ENCODE measurements at places on chromosomes 11 and 22.

DNA sequence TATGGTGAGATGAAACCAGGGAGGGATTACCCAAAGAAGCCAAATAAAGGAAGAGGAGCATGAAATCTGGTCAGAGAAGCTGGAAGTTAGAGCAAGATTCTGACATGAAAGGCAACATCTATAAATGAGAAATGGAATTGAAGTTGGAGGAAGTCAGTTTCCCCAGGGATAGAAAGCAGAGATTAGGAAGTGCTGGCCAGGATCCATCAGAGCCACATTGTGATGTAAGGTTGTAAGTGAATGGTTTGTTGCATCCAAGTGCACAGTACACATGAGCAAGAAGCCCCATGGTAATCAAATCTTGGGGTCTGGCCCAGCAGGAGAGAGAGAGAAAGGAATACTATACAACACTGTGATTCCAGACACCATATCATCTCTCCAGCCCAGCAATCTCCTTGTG is 6.6 kb upstream of the NLRP10 start:
- no peak for DNase-seq

DNA sequence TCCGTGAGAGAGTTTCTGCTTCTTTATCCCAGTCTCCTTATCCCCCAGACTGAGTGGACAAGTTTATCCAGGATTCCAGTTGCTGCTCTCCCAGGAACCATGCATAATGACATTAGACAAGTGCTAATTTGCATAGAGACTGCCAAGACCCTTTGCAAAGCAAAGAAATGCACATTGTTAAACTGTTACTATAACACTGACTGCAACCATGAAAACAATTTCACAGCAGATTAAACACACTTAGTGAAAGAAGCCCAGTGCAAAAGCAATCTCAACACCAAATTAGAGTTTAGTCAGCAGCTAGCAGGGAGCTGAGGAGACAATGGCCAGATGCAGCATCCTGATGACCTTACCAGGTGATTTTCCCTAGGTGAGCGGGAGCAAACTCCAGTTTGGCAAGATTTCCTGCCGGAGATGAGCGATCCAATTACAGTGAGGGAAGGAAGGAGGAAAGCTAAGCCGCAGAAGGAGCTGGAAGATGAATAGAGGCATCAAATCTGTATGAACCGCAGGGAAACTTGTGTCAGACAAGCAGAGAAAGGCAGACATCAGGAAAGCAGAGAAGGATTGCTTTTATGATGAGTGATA is 273.8 kb upstream of the B3GAT1 start:
- DNase-seq, result no peak

- DNase-seq, result no peak
Observed at GRCh38 chr11:26186389-26186788, 145.5 kb upstream of the ANO3 start.

- peak; percentile 20 for DNase-seq
Observed at GRCh38 chr11:3684819-3685172, 13.6 kb upstream of the CHRNA10 start.

DNA sequence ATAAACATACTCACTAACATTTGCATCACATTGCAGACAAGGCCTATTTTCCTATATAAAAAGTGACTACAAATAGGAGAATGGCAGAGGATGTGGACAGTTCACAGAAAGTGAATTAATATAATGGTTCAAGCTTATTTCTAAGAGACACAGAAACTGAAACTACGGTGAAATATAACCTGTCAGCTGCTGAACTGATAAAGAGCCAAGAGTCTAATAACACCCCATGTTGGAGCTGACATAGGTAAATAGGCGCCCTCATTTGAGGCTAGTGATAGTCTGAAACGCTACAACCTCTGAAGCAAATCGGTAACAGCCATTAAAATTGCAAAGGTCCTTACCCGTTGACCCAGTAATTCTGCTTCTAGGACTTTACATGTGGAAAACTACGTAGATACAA is 14.0 kb downstream of the AP1B1 start:
- no peak for DNase-seq

DNA sequence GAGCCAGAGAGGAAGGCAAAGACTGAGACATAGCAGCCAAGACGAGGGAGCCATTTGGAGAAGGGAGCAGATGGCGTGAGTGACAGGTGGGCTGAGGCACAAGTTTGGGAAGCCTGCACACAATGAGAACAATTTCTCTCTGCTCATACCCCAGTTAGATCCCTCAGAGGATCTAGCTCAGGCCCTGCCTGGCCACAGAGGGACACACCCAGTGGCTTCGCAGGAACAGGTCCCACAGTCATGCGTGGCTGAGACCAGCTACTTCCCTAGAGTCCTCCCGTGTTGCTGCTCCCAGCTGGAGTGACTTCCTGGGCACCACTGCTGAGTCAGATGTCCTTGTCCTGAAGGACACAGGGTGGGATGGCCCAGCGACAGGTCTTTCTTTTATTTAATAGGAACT is 33.4 kb upstream of the LYVE1 start:
- DNase-seq, result no peak

DNA sequence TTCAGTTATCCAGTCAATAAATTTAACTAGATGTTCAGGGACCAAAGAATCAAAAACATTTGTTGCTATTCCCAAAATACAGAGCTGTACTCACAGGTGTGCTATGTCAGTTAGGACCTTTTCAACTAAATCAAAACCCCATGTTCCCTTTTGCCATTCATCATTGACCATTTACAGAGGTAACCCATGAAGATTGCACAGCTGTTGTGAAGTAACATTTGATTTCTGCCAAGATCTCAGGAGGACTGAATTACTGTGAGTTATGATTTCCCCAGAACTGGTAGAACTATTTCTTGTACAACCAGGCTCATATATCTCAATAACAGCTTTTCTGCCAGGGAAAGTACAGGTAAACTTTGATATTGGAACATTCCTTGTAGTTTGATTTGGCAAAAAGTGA is 131.1 kb upstream of the FIBIN start:
- DNase-seq, result no peak

DNA sequence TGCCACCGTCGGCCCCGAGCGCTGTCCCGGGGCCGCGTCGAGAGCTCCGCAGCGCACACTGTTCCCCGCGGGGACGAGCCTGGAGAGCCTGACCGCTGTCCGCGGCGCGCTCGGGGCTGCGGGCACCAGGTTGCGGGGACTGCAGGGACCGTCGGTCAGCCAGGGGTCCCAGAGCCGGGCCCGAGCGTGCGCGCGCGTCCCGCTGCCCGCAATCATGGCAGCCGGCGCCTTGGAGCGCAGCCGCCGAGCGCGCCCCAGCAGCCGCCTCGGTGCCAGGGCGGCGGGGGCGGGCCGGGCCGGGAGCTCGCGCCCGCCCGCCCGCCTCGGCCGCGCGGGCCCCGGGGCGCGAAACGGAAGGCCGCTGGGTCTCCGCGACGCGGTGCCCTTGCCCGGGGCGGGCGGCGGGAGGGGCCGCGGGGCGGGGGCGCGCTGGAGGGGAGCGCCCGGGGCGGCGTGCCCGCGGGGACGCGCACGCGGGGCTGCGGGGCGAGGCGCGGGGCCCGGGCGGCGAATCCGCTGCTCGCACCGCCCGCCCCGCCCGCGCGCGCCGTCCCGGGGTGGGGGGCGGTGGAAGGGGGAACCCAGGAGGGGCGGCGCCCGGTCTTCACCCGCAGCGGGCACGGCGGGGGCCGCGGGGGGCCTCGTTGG is 79.4 kb upstream of the PPARA start:
- peak; percentile 55 for DNase-seq

DNA sequence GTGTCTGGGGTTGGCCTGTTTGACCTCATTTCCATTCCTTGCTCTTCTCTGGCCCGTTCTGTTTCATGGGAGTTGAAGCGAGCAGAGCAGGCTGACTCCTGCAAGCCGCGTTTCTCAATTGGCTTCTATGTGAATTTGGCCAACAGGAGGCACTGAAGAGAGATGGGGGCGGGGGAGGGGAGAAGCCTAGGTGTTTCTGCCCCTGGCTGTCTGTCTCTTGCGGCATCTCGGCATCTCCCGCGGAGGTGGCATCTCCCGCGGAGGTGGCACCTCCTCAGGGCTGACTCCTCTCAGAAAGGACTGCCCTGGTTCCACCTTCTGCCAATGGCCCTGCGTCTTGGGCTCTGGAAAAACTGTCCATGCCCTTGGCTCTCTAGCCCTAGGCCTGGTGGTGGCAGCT is 125.6 kb upstream of the CSNK2A3 start:
- no peak for DNase-seq

DNA sequence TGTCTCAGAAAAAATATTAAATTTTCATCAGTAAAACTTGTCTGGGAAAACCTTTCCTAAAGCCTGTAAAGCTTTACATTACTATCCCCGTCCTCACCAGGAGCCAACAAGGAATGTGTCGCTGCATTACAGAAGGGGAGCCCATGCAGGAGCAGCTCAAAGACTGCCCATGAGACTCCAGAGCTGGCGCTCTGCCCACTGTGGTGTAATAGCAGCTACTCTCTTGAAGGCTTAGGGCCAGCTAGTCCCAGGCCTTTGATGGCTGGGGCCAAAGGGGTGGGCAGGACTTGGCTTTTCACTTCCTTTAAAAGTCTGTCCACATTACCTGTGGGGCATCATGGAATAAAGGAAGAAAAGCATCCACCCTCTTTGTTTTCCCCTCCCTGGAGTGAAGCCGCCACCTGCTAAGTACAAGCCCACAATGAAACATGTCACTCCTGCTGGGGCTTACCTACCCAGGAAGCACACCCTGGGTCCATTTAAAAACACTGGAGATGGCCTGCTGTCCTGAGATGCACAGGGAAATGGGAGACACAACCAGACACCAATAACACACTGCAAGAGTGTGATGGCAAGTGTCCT is 150.7 kb downstream of the ADAMTS15 start:
- peak; percentile 53 for DNase-seq

DNA sequence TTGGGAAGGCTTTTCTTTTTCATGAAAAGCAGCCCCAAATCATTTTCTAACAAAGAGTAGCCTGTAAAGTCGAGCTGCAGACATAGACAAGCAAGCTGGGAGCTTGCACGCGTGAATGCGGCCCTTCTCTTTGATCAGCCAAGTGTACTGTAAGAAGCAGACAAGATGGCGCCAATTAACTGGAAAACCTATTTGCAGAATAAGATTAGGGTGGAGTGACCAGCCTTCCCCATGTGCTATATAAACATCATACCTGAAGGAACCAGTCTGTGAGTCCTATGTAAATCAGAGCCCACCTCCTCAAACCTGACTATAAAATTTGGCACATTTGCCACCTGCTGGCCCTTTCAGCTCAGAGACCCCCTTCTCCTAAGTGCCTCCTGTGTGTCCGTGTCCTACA is 982.7 kb downstream of the OPCML start:
- no peak for DNase-seq

DNA sequence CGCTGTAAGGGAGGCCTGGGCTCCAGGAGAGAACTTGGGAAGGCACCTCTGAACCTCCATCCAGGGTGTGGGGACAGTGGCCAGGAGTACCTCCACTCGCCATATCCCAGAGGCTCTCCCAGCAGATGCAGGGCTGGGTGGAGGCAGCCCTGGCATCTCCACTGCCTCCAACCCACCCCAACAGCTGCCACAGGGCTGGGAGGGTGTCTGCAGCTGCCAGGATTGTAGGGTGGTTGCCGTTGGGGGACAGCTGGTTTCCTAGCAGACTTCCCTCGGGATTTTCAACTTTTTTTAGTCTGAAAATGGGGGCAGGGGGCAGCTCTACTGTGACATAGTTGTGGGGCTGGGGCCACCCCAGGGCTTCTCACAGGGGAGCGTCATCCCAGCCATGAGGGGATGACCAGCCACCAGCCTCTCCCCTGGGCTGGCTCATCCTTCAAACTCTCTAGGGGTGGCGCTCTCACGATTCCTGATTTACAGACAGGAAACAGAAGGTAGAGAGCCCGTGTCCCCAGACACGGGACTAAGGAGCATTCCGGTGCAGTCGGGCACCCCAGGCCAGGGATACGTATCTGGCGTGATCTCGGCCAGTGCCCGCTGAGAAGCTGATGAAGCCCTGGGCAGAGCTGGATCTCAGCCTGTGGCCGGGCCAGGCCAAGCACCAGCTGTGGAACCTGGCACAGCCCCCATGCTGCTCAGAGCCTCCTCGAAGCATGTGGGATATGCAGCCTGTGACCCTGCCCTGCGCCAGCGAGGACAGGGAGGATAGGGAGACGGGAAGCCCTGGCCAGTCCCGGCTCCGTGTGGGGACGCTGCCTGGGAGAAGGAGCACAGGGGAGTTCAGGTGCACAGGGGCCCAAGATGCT is 9.9 kb downstream of the PRR5 start:
- no peak for DNase-seq

DNA sequence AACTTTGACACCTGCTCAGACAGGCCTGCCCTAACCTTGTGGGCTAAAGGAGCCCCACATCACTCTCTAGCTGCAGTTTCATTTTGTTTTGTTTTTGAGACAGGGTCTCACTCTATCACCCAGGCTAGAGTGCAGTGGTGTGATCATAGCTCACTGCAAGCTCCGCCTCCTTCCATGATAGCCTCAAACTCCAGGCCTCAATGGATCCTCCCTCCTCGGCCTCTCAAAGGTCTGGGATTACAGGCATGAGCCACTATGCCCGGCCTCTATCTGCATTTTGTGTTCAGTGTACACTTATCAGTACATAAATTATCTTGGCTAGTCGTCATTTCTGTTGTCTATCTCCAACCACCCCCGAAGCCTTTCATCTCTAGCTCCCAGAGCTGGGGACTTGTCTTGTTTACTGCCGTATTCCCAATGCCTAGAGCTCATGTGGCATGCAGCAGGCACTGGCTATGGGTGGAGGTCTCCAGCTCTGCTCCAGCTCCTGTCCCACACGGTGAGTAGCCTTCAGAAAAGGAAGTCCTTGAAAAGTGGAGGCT is 22.1 kb upstream of the PEX26 start:
- DNase-seq, result no peak

DNA sequence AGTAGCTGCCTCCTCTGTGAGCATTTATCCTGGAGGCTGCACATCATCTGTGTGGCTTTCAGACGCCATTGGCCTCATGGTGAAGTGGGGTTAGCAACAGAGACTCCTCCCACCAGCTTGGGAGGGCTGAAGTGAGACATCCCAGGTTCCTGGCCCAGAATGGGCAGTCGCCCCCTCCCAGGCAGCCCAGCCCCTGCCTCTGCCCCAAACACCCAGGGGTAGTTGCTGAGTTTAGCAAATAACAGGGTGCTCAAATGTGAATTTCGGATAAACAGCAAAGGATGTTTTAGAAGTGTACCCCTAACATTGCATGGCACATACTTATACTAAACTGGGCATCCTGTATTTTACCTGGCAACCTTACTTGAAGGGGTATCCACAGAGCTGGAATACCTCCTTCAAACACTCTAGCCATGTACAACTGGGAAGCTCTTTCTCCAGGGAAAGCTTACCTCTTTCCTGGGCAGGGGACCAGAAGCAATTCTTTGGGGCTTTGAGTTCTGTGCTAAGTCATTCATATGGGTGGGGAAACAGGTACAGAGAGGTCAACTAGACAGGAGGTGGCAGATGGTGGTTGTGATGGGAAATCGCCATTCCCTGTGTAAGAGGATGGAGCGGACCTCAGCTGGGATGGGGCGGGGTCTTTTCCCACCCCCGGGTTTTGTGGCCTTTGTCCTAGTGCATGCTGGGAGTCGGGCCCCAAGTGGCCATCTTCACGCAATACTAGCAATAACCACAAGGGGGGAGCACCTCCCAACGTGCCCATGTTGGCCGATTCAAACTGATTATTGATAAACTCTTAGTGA is 19.3 kb downstream of the MTFP1 start:
- peak; percentile 49 for DNase-seq

DNA sequence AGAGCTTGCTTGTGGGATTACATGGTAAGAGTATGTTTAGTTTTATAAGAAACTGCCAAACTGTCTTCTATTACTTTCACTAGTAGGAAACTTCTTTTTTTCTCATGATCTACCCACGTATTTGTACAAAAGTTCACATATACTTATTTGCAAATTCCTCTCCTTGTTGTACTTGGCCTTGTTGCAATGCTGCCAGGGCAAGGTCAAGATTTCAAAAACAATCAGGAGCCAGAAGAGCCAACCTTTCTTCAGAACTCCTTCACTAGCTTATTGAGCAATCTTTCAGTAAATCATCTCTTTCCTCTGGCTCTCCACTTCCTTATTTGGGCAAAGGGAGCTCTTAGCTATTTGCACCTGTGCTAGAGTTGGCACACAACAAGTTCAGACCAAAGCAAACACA is 9.7 kb downstream of the SRSF8 start:
- DNase-seq, result peak; percentile 86

Data from fibroblast of villous mesenchyme (primary cell).